ENCODE measurements at places on chromosomes 16 and 17.
A peak's percentile ranks its signal among the peaks of the same experiment; 100 is the strongest.

DNA sequence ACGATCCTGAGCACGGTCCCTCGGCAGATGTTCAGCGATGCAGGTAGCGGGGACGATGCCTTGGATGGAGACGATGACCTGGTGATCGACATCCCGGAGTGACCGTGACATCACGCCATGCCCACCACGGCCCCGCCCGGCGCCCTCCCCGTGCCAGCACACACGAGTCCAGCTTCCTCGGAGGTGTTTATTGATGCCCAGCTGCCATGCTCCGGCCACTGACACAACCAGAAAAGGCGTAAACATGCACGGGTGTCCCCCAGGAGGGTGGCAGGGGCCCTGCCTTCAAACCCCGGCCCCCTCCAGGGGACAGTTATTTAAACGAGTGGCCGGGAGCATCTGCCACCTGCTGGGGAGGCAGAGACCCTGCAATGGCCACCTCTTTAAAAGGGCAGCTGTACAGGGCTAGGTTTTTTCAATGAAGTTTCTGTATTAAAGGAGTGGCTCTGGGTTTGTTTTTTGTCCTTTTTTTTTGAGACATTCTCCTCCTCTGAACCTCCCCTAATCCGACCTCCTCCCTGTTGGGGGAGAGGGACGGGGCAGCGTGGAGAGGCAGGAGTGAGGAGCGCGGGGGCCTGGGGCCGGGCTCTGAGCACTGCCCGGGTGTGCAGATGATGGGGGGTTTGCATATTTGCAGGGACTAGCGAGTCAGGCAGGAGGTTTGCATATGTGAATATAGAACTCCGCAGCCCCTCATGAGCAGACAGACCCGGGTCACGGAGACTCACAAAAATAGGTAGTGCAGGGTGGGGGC, 5.3 kb downstream of the DOC2A start:
- no peak for DNase-seq

- no peak for DNase-seq
Measured at GRCh38 chr16:2039274-2040031, 8.2 kb downstream of the NTHL1 start.

GRCh38 chr16:23031508-23032098, 117.6 kb downstream of the USP31 start:
- DNase-seq, result no peak

DNA sequence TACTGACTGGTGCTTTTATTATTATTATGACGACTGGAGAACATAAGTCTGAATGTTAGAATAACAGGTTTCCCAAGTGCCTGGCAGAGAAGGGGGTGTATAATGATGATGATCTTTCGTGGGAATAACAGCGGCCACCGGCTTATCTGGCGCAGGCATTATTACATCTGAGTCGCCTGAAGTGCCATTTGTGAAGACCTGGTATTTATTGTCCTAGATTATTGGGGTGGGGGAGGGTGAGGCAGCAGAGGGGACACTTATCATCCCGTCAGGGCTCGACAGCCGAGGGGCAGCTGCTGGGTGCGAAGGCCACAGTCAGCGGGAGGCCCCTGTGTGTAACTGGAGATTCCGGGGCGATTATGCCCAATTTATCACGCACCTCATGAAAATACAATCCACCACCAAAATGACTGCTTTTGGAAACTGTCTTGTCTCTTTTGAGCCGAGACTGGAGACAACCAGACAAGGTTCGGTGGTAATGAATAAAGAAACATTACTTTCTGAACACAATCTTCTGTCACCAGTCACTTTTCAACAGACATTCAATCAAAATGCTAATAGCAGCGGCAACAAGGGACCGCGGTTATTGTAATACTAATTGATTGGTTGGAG, 199.3 kb downstream of the CCDC182 start:
- DNase-seq, result no peak

- DNase-seq, result no peak
Measured at GRCh38 chr16:22314661-22315626, 17.7 kb downstream of the POLR3E start.

- DNase-seq, result peak; percentile 26
Measured at GRCh38 chr16:10871157-10871991, 5.6 kb upstream of the CIITA start.

- DNase-seq, result no peak
Measured at GRCh38 chr17:43410557-43411368, 12.0 kb downstream of the ARL4D start.

DNA sequence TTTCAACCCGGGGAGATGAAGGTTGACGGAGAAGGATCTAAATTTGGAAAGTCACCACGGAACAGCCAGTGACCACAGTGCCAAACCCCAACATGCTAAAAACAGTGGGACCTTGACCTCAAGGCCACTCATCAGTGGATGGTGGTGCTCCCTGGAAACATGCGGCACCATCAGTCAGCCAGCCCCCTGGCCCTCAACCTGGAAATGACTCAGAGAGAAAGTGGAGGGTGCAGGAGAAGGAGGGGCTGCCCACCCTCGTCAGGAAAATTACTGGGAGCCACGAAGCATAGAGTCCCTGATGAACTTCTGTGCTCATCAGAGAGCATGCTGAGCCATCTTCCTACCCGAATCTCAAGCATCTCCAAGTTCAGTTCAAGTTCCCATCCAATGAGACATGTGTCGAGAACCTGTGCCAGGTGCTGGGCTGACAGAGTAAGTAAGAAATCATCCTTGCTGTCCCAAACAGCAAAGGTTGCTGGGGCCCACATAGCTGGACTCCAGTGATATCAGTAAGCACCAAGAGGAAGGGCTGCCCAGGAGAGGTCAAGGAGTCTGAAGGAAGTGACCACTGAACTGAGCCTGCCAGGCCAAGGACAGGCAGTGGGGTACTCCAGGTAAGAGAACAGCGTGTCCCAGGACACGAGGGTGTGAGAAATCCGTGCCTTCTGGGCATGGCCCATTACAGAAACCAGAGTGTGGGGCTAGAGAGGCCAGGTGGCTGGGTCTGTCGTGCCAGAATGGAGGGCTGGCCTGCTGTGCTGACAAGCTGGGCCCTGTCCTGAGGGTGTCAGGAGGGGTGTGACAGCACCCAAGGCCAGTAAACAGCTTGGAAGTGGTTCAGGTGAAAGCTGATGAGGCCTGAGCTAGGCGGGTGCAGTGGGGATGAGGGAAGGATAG, 5.2 kb downstream of the PECAM1 start:
- no peak for DNase-seq

GRCh38 chr16:47928008-47928407, 227.8 kb downstream of the ABCC12 start:
- DNase-seq, result no peak

DNA sequence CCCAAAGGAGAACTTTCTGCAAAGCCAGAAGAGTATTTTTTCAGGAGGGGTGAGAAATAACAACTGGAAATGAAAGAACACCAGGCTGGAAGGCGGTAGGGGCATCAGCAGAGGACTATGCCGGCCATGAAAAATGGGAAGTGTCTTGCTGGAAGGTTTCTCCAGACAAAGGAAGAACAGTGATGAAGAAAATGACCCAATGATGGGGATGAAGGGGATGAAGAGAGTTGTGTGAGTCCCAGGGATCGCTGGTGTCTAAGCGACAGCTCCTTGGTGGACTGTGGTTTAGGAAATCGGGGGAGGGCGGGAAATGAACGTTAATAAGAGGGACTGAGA, 623 bp downstream of the TTLL6 start:
- no peak for DNase-seq

GRCh38 chr17:39513309-39513708, 52.0 kb downstream of the CDK12 start:
- no peak for DNase-seq

GRCh38 chr16:72680732-72681131, 367.2 kb downstream of the ZFHX3 start:
- no peak for DNase-seq

GRCh38 chr17:7767004-7767403, 49.5 kb downstream of the DNAH2 start:
- no peak for DNase-seq

- DNase-seq, result no peak
Measured at GRCh38 chr17:72125226-72125651, 4.4 kb downstream of the SOX9 start.

DNA sequence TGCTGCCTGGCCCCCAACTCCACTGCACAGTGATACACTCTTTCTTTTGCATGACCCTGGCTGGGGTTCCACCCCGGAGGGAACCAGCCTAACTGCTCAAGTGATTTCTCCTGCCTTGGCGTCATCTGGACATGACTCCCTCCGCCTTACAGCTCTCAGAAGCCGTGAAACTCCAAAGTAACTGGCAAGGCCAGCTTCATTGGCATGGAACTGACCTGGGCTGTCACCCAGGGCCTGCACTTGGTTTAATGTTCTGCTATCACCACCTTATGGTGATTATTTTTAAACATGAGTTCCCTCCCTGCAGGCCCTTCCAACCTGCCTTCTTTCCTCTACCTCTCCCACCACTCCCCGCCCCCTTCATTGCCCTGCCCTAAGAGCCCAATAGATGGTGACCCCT, 139.7 kb upstream of the CDH5 start:
- no peak for DNase-seq

DNA sequence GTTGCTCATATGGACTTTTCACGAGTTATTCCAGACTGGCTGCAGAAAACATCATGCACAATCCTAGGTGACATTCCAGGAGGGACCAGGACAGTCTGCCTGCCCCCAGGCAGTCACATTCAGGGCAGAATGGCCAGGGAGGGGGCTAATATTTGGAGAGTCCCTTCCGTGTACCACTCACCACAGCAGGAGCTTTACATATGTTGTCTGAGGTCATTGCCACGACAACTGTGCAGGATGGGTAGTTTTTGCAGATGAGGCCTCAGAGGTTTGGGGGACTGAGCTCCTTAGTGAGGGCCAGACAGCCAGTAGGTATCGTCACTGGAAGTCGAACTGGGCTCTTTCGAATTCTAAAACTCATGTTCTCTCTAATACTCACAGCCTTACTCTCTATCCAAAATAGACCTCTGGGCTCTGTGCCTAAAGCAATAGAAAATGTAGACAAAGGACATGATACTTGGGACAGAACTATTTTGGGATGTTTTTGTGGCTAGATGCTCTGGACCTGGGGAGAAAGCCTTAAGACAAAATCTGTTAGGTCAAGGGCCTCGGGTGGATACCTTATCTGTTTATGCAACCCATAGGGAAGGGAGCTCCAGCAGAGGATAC, 338.5 kb downstream of the MAF start:
- DNase-seq, result no peak
